ENCODE measurements at places on chromosomes 1 and 21. TPM values are rescaled to one million over a fixed set of nuclear protein-coding genes. Genes with fewer than 3 reads are reported as not detected.

CHD5 gene
- total RNA-seq: 0.23 TPM

GRCh38 chr1:21901473-21901847 lies 35.6 kb downstream of the HSPG2 start:
- no peak overlapping the region for H3K4me3 ChIP-seq
- peaks cover 92% of the 10 kb centered on the region for H3K4me1 ChIP-seq
- no peak for DNase-seq
- H3K36me3 ChIP-seq: no peaks in the 10 kb centered on the region
- no peaks in the 10 kb centered on the region for H3K27me3 ChIP-seq

AK5 gene
- total RNA-seq: not detected

CFHR2 gene
- not detected for total RNA-seq

DNA sequence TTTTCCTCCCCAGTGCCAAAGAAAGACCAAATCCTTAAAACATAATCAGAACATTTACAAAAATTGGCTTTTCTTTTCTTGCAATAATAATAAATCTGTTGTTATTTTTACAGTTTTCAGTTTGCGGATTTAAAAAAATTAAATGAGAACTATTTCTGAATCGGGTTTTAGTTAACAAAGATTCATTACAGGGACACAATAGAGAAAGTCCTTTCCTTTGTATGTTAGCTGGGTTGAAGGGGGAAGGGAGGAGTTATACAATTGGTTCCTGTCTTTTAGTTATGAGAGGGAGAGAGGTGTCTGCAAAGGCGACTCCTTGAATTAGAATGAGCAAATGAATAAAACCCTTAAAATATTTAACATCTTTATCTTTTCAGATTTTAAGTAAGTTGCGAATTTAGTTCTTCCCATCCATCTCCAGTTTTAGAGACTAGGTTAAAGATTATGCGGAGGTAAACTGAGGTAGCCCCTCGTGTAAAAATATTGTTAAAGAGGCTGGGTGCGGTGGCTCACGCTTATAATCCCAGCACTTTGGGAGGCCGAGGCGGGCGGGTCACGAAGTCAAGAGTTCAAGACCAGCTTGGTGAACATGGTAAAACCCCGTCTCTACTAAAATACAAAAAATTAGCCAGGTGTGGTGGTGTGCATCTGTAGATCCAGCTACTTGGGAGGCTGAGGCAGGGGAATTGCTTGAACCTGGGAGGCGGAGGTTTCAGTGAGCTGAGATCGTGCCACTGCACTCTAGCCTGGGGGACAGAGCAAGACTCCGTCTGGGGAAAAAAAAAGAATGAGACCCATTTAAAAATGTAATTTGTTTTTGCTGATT lies 3.9 kb downstream of the SPEN start:
- H3K27me3 ChIP-seq: no peaks in the 10 kb centered on the region
- H3K36me3 ChIP-seq: no peaks in the 10 kb centered on the region
- peaks cover 37% of the 10 kb centered on the region for H3K4me1 ChIP-seq
- peak overlapping the region; percentile 94 for H3K27ac ChIP-seq

Measured in upper lobe of right lung (tissue), 1 donor.